COR-L47 (cell line): ENCODE measurements at places on chromosomes 6 and 20.

DNA sequence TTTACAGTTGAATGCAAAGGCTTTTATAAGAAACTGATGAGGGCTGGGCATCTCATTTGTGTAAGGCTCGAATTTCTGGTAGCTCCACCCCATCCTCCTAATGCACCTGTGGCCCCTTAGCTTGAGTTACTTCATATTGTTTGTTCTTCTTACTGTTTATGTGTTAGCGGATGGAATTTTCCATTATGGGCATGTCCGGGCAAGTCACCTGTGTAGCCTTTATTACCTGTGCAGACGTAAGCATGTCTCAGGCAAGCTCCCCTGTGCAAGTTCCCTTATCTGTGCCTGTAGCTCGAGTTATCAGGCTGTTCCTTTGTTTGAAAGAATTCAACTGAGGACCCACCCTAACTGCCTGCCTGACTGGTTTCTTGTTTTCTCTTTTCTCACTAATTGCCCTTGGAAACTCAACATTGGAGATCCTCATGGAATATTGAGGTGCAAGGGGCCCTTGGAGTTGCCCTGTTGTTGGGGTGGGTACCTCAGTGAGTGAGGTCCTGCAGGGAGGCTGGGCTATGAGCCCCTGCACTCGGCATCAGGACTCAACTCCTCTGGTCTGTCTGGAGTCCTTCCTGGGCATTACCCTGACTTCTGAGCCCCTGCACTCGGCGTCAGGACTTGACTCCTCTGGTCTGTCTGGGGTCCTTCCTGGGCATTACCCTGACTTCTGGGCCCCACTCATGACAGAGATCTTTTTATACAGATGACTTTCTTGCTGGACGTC lies 207.9 kb upstream of the SULF2 start:
- no peak for DNase-seq

- DNase-seq: peak; percentile 34
These were observed 120.2 kb downstream of the MBOAT1 start for GRCh38 chr6:20092071-20092566.

GRCh38 chr6:40688214-40688761 lies 101.1 kb upstream of the LRFN2 start:
- no peak for DNase-seq

DNA sequence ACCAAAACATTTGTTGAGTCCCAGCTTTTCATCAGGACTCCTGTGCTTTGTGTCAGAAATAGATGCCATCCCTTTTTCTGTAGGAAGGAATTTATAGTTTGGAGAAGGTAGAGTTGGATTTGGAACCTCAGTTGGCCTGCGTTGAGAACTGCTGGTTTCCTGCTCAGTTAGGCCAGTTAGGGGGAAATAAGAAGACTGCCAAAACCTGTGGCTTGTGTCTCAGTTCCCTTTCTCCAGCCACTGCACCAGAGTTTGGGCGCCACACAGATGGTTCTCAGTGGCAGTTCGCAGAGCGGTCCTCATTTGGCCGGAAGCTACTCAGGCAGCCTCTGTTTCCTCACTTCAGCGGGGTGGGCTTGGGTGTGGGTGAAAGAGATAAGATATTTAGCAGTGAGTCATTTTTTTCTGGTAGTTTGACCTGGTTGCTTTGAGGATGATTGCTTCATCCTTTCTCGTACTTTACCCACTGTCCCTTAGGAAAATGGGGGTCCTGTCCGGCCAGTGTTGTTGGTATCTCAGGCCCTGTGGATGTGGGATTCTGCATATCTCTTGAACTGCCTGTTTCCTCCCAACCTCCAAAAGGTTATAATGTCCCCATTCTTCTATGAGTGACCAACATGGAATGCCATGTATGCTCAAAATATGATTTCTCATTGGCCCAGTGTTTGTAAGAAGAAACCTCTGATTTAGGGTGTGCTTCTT lies 53.7 kb downstream of the JARID2 start:
- DNase-seq: no peak

DNA sequence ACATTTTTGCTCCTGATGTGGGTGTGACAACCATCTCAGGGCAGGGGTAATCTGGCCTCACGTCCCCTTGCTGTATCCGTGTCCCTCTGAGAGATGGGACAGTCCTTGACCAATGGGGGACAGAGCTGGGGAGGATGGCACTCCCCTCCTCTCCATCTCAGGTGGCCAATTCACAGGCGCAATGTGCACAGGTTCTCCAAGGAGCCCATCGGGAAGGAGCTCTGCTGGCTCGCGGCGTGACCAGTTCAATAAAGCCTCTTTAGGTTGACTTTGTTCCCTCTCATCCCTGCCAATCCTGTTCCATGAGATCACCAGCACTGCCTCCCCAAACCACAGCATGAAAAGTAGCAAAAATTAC lies 196.3 kb upstream of the SLC24A3 start:
- DNase-seq: no peak

- no peak for DNase-seq
These were observed 298.5 kb downstream of the QKI start for GRCh38 chr6:163712981-163713380.

GRCh38 chr6:71383901-71384489 lies 95.4 kb downstream of the OGFRL1 start:
- peak; percentile 8 for DNase-seq

GRCh38 chr6:136439514-136440190 lies 110.6 kb downstream of the MAP7 start:
- no peak for DNase-seq

- DNase-seq: no peak
These were observed 951.1 kb upstream of the ADGRB3 start for GRCh38 chr6:67683960-67684359.

DNA sequence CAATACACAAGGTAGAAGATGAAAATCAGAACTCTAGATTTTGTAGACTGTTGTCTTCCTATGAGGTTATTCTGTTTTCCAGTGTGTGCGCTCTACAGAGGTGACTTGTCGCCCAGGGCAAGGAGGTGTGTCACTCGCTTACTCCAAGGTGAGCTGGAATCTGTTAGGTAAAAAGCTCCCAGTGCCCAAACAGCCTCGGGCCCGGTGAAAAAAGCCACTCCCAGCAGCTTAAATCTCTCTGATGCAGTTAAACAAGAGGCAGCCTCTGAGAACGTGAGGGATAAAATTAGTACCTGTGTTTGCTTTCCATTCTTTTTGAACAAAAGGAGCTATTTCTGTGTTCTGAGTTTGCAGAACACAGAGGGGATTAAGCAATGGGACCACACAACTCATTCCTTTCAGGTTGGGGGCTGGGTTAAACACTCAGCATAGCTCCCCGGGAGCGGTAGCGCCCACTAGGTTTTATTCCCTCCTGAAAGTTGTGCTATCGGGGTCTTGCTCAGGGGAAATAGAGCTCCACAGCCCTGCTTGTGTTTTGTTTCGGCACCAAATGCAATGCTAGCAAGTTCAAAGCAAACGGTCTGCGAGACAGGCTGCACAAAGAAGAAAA lies 181.2 kb downstream of the FOXA2 start:
- peak; percentile 68 for DNase-seq

GRCh38 chr6:113733381-113733780 lies 123.8 kb upstream of the MARCKS start:
- no peak for DNase-seq

DNA sequence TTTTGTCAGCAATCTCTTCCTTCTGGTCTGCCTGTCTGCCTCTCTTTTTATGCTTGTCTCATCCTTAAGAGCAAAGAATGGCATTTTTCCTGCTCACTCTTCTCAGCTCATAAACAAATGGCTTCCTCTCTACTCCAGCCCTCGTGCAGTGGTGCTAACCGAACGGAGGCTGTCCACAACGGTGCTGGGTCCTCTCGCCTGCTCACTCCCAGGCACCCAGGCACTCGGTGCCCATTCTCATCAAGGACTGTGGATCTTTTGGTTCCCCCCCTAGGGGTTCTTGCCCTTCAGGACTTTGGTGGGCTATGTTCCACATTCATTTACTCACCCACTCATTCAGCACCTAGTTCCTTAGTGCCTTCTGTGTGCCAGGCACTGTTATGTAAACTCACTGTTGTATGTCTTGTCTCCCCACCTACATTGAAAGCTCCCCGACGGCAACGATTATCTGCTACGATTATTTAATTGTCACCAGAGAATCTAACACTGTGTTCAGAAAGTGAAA lies 113.9 kb downstream of the FYN start:
- no peak for DNase-seq

GRCh38 chr6:111650049-111650448 lies 44.4 kb upstream of the TRAF3IP2 start:
- no peak for DNase-seq

DNA sequence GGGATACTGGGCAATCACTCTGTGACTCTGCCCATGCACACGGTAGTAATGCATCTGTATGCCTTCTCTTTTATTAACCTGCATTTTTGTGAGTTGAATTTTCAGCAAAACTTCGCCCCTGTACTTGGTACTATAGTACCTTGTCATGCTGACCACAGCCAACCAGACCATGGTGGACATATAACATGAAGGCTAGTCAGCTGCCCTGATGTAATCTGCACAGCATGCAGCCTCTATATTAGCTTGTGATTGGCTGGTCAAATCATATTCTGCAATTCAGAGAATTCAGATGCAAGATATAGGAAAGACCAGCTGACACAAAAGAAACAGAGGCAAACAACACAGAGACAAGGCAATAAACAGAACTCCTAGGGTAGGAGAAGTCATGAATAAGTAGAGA lies 200.9 kb upstream of the JARID2 start:
- no peak for DNase-seq

DNA sequence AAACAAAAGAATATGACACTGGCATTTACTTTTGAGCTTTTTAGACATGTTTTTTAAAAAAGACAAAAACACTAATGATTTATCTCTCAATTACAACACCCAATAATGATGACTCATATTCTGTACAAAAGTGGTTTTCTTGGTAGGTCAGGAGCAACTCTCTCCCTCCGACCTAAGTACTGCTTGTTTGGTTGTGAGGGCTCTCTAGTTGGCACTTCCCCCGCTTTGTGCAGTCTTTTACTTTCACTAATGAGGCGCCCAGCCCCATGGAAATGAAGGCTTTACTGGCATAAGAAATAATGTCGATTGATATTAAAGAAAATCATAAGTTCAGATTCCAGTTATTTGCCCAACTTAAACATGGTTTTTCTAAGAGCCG lies 1.3 kb downstream of the KPNA5 start:
- no peak for DNase-seq

GRCh38 chr6:146408583-146408982 lies 135.1 kb upstream of the RAB32 start:
- no peak for DNase-seq

- DNase-seq: no peak
These were observed 339.0 kb upstream of the CITED2 start for GRCh38 chr6:139713424-139713823.

GRCh38 chr6:99590728-99591672 lies 15.6 kb upstream of the PRDM13 start:
- DNase-seq: no peak

GRCh38 chr6:39695447-39695846 lies 29.8 kb downstream of the KIF6 start:
- no peak for DNase-seq

GRCh38 chr6:169168302-169168630 lies 85.4 kb downstream of the THBS2 start:
- no peak for DNase-seq

DNA sequence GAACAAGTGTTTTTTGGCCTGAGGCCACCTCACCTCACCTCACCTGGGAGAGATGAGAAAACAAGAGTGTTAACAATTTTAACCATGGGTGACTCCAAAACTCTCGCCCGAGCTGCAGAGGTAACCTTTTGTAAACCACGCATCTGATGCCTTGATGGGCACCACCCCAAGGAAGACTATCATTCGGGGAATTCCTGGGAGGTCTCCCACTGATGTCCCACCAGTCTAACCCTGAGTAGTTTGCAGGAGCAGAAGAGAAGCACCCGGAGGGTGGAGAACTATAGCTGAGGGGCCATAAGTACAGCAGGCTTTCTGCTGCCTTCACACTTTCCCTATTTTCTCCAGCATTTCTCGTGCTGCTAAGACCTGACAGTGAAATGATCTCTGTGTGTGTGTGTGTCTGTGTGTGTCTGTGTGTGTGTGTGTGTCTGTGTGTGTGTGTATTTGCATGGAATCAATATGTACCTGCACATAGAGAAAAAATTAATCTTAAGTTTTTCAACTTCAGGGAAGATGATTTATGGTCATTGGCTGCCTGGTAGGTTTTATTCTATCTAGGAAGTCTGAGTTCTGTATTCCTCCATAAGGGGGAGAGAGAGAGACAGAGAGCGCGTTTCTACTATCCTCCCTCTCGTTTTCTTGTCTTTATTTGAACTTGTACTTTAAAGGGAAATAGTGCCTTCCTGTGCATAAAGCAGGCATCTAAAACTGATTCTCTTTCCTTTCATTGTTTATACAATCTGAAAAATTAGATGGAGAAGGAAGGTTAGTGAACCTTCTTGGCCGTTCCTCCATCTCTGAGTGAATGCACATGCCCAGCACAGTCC lies 75.8 kb downstream of the CAP2 start:
- DNase-seq: no peak

- no peak for DNase-seq
These were observed 2.9 kb upstream of the SOD2 start for GRCh38 chr6:159695984-159696383.

GRCh38 chr6:113211170-113211569 lies 646.0 kb upstream of the MARCKS start:
- DNase-seq: no peak

GRCh38 chr20:34996243-34997028 lies 40.8 kb downstream of the MYH7B start:
- no peak for DNase-seq

GRCh38 chr6:132643547-132643946 lies 15.4 kb downstream of the TAAR1 start:
- DNase-seq: no peak

- DNase-seq: no peak
These were observed 52.6 kb upstream of the NAA20 start for GRCh38 chr20:19964289-19965265.

GRCh38 chr6:133254552-133255228 lies 13.5 kb downstream of the EYA4 start:
- DNase-seq: no peak

DNA sequence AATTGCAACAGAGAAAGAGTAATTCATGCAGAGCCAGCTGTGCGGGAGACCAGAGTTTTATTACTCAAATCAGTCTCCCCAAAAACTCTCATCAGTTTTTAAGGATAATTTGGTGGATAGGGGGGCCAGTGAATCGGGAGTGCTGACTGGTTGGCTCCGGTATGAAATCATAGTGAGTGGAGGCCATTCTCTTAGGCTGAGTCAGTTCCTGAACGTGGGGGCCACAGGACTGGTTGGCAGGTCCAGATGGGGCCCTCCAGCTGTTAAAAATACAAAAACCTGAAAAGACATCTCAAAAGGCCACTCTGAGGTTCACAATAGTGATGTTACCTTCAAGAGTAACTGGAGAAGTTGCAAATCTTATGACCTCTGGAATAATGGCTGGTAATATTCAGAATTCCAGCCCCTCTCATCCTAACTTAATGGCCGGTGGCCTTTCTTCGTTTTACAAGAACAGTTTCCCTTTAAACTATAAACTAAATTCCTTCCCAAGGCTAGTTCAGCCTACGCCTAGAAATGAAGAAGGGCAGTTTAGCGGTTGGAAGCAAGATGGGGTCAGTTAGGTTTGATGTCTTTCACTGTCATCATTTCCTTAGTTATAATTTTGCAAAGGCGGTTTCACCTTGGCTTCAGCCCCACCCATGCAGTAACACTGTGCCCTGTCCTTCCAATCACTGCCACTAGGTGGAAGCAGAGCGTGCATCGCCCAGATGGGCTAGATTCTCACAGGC lies 6.8 kb upstream of the MICA start:
- DNase-seq: peak; percentile 57
